Activated CD4-positive, alpha-beta T cell treated with anti-CD3 and anti-CD28 coated beads, Interleukin-2, amount 10 ng/mL, durations not matched to agents 24 days and 14 days (primary cell): ENCODE measurements at places on chromosomes 7 and 10. TPM values are rescaled to one million over a fixed set of nuclear protein-coding genes. Genes with fewer than 3 reads are reported as not detected.

- peaks cover 8% of the 10 kb centered on the region for H3K27me3 ChIP-seq
- no peak overlapping the region for H3K27ac ChIP-seq
- DNase-seq = no peak
- H3K4me1 ChIP-seq = no peaks in the 10 kb centered on the region
- no peak overlapping the region for H3K4me3 ChIP-seq
Measured at GRCh38 chr10:86079088-86079487, 287.5 kb downstream of the GRID1 start.

- H3K27me3 ChIP-seq = no peaks in the 10 kb centered on the region
- peaks cover 15% of the 10 kb centered on the region for H3K4me1 ChIP-seq
Measured at GRCh38 chr10:63573068-63573697, 52.0 kb downstream of the REEP3 start.

DNA sequence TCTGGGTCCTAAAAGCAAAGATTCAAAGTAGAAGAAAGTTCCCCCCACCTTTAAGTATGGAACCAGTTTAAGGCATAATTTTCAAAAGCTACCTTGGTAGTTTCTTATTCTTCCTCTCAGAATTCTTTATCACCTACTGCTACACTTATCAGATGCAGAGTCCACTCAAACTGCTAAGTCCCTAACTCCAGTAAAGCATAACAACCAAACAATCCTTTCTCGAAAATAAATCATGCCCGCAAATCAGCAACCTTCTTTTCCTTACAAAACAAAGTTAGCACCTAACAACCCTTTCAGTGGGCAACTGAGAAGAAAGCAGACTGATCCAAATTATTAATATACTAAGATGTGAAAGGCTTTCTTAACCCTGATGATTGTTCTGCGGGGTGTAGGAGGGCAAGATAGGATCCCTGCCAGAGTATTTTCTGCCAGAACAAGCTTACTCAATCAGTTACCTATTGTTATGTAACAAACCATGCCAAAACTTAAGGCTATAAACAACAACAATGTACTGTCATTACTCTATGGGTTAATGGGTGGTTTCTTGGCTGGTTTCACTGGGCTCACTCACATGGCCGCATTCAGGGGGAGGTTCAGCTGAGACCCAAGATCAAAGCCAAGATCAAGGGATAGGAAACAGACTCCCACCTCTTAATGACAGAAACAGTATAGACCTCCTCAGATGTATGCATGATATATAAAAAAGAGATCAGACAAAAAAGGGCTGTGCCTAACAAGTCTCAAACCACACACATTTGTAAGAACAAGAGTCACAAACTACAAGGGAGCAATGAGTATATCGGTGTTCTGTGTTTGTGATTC, 42.0 kb downstream of the CCDC6 start:
- H3K4me3 ChIP-seq = peak overlapping the region; percentile 4
- no peaks in the 10 kb centered on the region for H3K27me3 ChIP-seq
- peaks cover 37% of the 10 kb centered on the region for H3K4me1 ChIP-seq
- peak overlapping the region; percentile 27 for H3K27ac ChIP-seq
- DNase-seq = peak; percentile 51
- H3K36me3 ChIP-seq = peaks cover 22% of the 10 kb centered on the region

- H3K27me3 ChIP-seq = peaks cover 2% of the 10 kb centered on the region
- H3K36me3 ChIP-seq = no peaks in the 10 kb centered on the region
- no peak overlapping the region for H3K27ac ChIP-seq
- no peak overlapping the region for H3K4me3 ChIP-seq
Measured at GRCh38 chr7:26815426-26815825, 49.0 kb downstream of the SKAP2 start.

DNA sequence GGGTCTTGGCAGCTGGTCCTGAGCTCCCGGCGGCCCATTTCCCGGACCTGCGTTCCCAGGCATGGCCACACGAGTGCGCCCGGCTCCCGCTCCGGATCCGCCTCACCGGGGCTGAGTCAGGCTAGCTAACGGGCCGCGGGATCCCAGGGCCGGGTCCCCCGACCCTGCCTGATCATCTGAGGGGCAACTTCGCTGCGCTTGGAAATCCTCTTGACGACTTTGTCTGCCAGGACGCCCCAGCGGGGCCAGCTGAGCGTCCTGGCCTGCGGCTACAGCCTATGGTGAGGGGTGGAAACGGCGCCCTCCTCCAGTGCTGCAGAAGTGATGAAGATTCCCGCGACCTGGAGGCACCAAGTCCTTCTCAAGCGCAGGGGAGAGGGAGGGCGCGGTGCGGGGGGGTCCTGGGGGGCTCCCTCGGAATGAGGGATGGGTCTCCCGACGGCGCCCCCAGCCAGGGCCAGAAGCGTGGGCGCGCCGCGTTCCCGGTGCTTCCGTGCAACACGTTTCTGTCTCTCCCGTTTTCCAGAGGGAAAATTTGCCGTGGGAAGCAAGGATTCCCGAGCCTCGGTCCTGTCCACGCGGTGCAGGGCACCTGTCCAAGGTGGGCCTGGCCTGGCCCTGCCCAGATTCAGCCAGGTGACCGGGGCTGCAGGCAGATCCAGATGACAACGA, 212.4 kb downstream of the CCSER2 start:
- peaks cover 25% of the 10 kb centered on the region for H3K27me3 ChIP-seq
- H3K36me3 ChIP-seq = no peaks in the 10 kb centered on the region
- peaks cover 9% of the 10 kb centered on the region for H3K4me1 ChIP-seq

- H3K4me1 ChIP-seq = no peaks in the 10 kb centered on the region
- no peak overlapping the region for H3K27ac ChIP-seq
- H3K27me3 ChIP-seq = no peaks in the 10 kb centered on the region
- no peak for DNase-seq
Measured at GRCh38 chr10:53403688-53404087, 631.1 kb upstream of the MBL2 start.

- H3K36me3 ChIP-seq = no peaks in the 10 kb centered on the region
- peaks cover 2% of the 10 kb centered on the region for H3K27me3 ChIP-seq
- H3K4me1 ChIP-seq = no peaks in the 10 kb centered on the region
- no peak overlapping the region for H3K27ac ChIP-seq
- DNase-seq = no peak
Measured at GRCh38 chr7:28573059-28573553, 160.8 kb downstream of the CREB5 start.

- peaks cover 2% of the 10 kb centered on the region for H3K27me3 ChIP-seq
- no peak overlapping the region for H3K4me3 ChIP-seq
- no peak overlapping the region for H3K27ac ChIP-seq
- no peak for DNase-seq
- H3K4me1 ChIP-seq = no peaks in the 10 kb centered on the region
Measured at GRCh38 chr7:111728635-111728995, 166.3 kb upstream of the IMMP2L start.

- H3K4me3 ChIP-seq = no peak overlapping the region
- H3K36me3 ChIP-seq = no peaks in the 10 kb centered on the region
- peaks cover 67% of the 10 kb centered on the region for H3K4me1 ChIP-seq
- peak overlapping the region; percentile 43 for H3K27ac ChIP-seq
- H3K27me3 ChIP-seq = peaks cover 5% of the 10 kb centered on the region
Measured at GRCh38 chr10:30494558-30494957, 60.6 kb downstream of the MAP3K8 start.

DNA sequence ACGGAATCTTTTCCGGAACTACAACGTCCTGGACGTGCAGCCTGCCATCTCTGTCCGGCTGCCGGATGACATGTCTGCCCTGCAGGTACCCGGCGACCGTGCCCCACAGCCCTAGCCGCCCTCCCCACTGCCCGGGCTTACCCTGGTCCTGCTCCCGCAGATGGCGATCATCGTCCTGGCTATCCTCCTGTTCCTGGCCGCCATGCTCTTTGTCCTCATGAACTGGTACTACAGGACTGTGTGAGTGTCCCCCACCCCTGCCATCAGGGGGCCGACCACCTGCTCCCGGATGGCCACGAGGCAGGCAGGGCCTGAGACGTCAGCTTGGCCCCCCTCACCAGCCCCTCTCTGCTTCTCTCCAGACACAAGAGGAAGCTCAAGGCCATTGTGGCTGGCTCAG, 38.0 kb upstream of the VSIR start:
- peaks cover 3% of the 10 kb centered on the region for H3K36me3 ChIP-seq
- no peak for DNase-seq
- no peaks in the 10 kb centered on the region for H3K27me3 ChIP-seq
- H3K4me3 ChIP-seq = no peak overlapping the region
- no peak overlapping the region for H3K27ac ChIP-seq
- peaks cover 2% of the 10 kb centered on the region for H3K4me1 ChIP-seq

DNA sequence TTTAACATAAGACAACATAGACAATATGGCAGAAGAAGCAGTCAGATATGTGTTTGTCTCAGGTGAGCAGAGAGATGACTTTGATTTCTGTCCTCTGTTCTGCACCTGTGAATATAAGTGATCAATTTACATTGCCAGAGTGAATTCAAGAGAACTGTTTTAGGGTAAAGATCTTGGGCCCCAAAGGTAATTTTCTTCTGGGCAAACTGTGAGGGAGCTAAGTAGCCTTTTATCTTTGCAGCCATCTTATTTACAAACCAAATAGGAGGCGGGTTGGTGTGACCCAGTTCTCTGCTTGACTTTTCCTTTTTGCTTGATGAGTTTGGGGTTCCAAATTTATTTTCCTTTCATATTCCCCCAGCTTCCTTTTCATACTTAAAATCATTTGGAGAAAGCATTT, 118.2 kb downstream of the ANKRD26 start:
- no peak for DNase-seq
- H3K4me1 ChIP-seq = no peaks in the 10 kb centered on the region
- H3K27ac ChIP-seq = no peak overlapping the region
- H3K27me3 ChIP-seq = no peaks in the 10 kb centered on the region
- no peak overlapping the region for H3K4me3 ChIP-seq
- no peaks in the 10 kb centered on the region for H3K36me3 ChIP-seq

DNA sequence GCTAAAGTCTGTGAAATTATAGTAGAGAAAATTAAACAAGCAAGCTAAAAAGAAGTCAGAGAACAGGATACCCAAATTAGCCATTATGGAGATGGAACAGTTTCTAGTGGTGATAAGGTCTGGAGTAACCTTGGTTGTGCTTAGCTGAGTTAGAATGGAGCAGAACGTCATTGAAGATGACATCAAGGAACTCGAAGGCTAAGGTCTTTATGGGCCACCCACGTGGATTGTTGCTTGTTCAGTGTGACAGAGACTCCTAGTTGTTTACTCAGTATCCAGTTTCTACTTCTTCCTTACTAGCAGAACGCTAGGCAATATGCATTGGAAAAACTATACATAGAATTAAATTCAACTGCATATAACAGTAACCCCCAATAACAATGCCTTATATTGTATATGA, 39.7 kb downstream of the AHCYL2 start:
- peaks cover 16% of the 10 kb centered on the region for H3K4me1 ChIP-seq
- no peak overlapping the region for H3K4me3 ChIP-seq
- no peaks in the 10 kb centered on the region for H3K27me3 ChIP-seq
- no peak overlapping the region for H3K27ac ChIP-seq
- DNase-seq = no peak
- H3K36me3 ChIP-seq = no peaks in the 10 kb centered on the region

- no peak overlapping the region for H3K4me3 ChIP-seq
- DNase-seq = no peak
- H3K4me1 ChIP-seq = no peaks in the 10 kb centered on the region
Measured at GRCh38 chr10:97149079-97149531, 36.7 kb downstream of the SLIT1 start.

DNA sequence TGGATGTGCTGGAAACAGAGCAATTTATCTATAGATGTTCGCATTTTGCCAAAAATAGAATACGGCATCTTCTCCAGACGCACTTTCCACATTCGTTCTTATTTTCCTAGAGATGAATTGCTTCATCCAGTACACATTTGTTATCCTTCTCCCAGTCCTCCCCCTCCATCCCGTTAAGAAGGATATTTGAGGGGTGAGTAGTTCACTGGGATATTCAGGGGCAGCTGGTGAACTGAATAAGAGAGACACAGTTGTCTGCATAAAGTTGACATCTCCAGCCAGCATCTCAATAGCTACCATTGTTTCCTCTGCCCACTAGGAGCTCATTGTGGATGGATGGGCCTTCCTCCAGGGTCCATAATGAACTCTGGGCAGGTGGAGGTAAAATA, 456.8 kb upstream of the NRP1 start:
- no peaks in the 10 kb centered on the region for H3K27me3 ChIP-seq
- no peaks in the 10 kb centered on the region for H3K36me3 ChIP-seq
- H3K27ac ChIP-seq = no peak overlapping the region
- no peak overlapping the region for H3K4me3 ChIP-seq
- H3K4me1 ChIP-seq = no peaks in the 10 kb centered on the region

DNA sequence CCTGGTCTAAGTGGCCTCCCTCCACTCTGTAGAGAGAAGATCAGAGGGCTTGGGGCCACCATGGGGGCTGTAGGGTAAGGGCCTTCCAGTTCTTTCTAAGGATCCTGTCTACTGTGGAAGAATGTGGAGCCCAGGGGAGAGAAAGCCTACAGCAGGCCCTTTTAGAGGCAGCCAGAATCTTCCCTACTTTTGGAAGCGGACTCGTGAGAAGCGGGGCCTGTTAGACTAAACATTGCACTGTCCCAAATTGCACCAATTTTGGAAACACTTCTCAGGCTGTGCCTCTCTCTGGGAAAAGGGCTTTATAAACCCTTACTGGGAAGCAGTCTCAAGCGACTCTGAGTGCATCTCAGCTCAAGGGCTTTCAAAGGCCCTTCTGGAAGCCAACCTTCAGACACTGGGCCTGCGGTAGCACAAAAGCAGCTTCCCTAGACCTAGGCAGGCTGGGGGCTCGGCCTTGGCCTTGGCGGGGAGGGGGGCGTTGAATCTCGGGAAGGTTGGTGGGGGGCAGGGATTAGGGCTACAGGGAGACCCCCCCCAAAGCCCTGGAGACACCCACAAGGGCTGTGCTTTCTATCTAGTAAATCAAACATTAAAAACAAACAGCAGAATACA, 298.1 kb downstream of the GFRA1 start:
- no peak for DNase-seq
- no peak overlapping the region for H3K4me3 ChIP-seq
- H3K36me3 ChIP-seq = no peaks in the 10 kb centered on the region
- no peaks in the 10 kb centered on the region for H3K4me1 ChIP-seq
- H3K27me3 ChIP-seq = no peaks in the 10 kb centered on the region
- no peak overlapping the region for H3K27ac ChIP-seq

DNA sequence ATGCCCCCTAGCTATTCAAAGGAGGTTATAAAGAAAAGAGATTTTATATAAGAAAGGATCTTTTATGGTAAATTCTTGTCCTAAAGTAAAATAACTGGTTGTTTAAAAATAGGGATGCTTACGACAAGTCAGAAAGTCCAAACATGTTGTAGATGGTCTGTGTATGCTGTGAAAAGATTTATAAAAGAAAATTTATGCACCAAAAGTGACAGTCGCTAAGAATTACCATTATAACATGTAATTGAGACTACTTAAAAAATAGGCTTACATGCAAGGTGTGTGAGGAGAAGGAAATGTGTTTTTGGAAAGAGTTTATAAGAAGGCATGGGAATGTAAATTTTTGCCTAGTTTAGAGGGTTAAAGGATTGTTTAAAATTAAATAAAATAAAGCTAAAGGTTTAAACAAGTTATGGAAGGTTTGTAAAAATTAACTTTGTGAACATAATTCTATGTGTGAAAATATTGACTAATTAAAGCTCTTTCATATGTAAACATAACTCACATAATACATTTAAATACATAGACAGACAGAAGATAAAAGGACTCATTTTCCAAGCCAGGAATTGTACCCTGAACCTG, 118.5 kb downstream of the LYZL1 start:
- DNase-seq = no peak
- H3K4me3 ChIP-seq = no peak overlapping the region
- no peaks in the 10 kb centered on the region for H3K36me3 ChIP-seq
- no peak overlapping the region for H3K27ac ChIP-seq
- H3K4me1 ChIP-seq = peaks cover 16% of the 10 kb centered on the region

GRCh38 chr7:134016223-134016941, 110.8 kb upstream of the LRGUK start:
- no peak overlapping the region for H3K27ac ChIP-seq
- no peak overlapping the region for H3K4me3 ChIP-seq
- H3K27me3 ChIP-seq = no peaks in the 10 kb centered on the region
- DNase-seq = no peak
- no peaks in the 10 kb centered on the region for H3K4me1 ChIP-seq

The FOXP2 gene
- total RNA-seq = 0.02 and 0.05 TPM in 2 replicates

The PALS2 gene
- 38.5 and 39.5 TPM in 2 replicates for total RNA-seq

The CBLL1 gene
- 48.7 and 50.7 TPM in 2 replicates for total RNA-seq

The GDF10 gene
- 0.49 and 0.59 TPM in 2 replicates for total RNA-seq

The AASS gene
- total RNA-seq = 0.47 and 1.3 TPM in 2 replicates

The BEND7 gene
- not detected in 2 replicates for total RNA-seq

The OPALIN gene
- not detected in 2 replicates for total RNA-seq

The FOXI2 gene
- total RNA-seq = not detected in 2 replicates
